Stimulated activated CD4-positive, alpha-beta T cell treated with anti-CD3 and anti-CD28 coated beads, Interleukin-15, amount 100 ng/mL, for 48 hours (primary cell): ENCODE measurements at places on chromosomes 4 and X.

GRCh38 chr4:86963697-86964096 is 28.9 kb downstream of the AFF1 start:
- no peak for DNase-seq

DNA sequence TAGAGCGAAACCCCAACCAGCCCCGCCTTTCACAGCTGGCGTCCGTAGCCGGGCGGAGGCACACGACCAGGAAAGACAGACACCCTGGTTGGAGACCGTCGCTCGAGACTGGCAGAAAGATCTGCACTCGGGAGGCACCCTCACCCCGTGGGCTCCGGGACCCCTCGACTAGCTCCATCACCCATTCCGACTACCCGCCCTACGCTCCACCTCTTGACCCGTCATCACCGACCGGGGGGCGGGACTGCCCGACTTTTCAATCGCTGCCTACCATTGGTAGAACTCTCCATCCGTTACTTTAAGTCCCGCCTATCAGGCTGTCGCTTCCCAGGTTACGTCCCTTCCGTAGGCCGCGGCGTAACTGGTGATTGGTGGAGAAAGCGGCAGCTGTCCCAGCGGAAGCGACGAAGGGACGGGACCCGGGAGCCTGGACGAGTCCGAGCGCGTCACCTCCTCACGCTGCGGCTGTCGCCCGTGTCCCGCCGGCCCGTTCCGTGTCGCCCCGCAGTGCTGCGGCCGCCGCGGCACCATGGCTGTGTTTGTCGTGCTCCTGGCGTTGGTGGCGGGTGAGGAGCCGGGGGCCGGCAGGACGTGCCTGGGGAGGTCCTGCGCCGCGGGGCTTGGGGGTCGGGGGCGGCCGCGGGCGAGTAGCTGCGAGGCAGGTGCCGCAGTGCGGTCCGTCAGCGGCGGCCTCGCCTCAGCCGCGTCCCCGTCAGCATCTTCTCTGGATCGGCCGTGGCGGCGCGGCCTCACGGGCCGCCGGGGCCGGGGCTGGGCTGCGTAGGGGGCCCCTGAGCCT is at the start of gene ATP6AP2:
TSS of gene ATP6AP2 (plus strand) at position 434 of the 799 bp plus-strand sequence. CDS start at position 530, 96 bp downstream.
- peak; percentile 85 for DNase-seq

GRCh38 chrX:41730081-41730480 is 6.1 kb downstream of the GPR82 start:
- no peak for DNase-seq

- no peak for DNase-seq
Measured at GRCh38 chrX:30620125-30620524, 33.1 kb upstream of the GK start.

DNA sequence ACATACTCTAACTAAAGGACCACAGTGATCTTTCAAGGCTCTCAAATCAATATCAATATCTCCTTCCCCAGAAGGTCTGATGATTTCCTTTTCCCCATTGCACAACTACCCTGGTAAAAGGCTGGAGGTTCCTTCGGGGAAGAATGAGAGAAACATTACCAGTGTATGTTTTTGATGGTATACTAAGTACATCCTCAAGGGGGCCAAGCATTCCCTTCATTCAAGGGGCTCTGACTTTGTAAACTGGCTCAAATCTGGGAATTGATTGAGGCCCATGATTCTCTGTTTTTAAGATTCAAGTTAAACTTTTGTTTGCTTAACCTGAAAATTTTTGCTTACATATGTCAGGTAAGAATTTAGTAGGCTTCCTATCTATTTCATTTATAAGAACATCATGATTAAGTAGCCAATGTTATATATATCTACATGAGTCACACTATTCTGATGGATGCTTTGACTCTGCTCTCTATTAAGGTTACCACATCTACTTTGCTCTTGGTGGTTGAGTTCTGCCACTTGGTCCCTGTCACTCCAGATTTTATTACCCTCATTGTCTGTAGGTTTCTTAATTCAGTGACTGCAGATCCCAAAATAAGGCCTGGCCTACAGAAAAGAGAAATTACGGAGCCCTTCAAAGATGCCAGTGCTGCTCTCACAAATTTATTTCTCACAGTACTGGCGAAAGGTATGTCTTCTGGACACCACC is 16.4 kb upstream of the GUCY1B1 start:
- no peak for DNase-seq

GRCh38 chrX:105696870-105697269 is 125.5 kb upstream of the NRK start:
- no peak for DNase-seq

DNA sequence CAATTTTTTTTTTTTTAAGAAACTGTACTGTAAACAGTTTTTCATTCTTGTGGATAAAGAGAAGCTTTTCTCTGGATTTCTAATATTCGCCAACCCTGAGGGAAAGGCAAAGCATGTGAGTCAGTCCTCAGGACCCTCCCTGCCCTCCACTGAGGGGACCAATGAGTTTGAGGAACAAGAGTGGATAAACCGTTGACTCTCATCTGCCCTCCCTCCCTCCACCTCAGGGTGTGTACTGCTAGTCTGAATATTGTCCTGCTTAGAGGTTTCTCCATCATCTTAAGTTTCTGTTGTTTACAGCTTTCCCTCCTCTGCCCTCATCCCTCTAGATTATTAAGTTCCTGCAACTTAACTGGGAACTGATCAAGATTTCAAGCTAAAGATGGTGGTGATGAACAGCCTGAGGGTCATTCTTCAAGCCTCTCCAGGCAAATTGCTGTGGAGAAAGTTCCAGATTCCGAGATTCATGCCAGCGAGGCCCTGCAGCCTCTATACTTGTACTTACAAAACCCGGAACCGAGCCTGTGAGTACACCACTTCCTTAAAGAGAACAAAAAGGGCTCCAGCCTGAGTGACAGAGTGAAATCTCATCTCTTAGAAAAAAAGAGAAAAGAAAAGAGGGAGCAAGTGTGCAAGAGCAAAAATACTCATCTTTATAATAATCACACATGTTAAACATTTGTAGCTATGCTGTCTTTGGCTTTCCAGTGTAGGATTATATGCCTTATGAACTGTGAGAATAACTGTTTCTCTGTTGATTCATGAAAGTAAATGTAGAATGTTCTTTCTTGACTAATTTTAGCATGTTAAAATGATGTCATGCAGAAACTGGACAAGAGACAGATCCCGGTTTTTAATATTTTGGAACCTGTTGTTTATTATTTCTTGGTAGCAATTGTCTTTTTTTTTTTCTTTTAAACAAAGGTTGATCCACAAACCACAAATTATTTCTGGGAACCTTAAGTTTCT is 11.9 kb downstream of the CA5B start:
- DNase-seq = no peak

- DNase-seq = no peak
Measured at GRCh38 chr4:25233194-25233593, 639 bp upstream of the PI4K2B start.

DNA sequence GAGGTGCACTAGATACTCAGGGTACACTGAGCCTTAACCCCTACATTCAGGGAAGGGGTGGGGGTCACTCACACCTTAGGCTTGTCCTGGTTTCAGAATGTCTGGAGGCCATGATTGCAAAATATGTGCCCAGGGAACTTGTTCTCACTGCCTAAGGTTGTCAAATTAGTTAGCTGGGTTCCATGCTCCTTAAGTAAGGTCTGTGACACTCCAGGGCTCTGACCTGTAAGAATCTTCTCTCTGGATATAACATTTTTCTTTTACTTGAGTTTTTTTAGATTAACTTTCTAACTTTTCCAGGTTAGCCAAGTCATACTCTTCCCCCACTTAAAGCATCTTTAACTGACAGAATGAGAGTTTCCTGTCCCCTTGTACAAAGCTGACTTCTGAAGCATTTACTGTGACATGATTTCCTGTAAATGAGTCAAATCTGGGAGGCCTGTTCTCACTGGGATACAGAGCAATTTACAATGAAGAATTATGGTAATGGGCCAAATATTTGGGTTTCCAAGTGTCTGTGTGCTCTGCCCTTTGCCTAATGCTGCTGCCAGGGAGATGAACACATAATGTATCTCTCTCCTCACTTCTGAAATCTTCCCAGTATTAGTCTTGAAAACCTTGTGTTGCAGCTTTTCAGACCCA is 101.7 kb downstream of the GATB start:
- no peak for DNase-seq

DNA sequence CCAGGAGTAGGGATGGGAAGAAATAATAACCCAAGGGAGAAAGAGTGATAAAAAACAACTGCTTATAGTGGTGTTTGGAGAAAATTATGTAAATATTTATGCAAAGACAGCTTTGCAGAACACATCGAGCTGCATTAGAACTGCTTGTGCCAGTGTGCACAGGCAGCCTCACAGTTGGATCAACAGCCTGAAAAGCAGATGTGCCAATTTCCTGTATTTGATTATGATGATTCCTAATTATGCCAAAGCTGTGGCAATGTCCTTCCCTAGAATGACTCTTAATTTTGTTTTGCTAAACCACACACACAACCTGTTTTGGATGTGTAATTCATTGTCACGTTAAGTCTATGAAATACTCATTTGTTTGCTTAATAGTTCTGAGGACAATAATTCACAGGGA is 30.6 kb upstream of the ANTXR2 start:
- DNase-seq = no peak

GRCh38 chrX:100445593-100445992 is 35.5 kb upstream of the PCDH19 start:
- no peak for DNase-seq

GRCh38 chr4:6027392-6027791 is 9.2 kb upstream of the C4orf50 start:
- no peak for DNase-seq

GRCh38 chrX:53681661-53682060 is 4.9 kb downstream of the HUWE1 start:
- no peak for DNase-seq

GRCh38 chrX:149531599-149531998 is 9.2 kb upstream of the EOLA1 start:
- no peak for DNase-seq

DNA sequence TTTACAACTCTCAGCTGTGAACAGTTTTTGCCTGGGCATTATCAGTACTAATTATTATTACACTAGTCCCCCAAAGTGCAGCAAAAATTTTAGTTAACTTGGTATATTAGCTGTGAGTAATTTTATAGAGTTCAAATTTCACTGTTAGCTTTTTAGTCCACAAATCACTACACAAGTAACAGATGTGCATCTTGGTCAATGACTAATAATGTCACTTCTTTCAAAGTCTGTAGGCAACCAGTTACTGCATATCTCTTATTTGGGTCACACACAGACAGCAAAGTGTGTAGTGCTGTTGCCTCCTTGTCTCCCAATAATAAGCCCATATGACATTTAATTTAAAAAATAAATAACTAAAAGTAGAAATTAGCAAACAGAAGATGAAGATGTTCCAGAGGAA is 159.9 kb downstream of the SCFD2 start:
- no peak for DNase-seq
